Stimulated activated memory B cell treated with anti-CD40 and anti-IgM and Interleukin-4, amounts not matched to agents 10 μg/mL and 1 μg/mL and 100 μg/mL, for 72 hours (primary cell): ENCODE measurements at places on chromosomes 4 and X.

DNA sequence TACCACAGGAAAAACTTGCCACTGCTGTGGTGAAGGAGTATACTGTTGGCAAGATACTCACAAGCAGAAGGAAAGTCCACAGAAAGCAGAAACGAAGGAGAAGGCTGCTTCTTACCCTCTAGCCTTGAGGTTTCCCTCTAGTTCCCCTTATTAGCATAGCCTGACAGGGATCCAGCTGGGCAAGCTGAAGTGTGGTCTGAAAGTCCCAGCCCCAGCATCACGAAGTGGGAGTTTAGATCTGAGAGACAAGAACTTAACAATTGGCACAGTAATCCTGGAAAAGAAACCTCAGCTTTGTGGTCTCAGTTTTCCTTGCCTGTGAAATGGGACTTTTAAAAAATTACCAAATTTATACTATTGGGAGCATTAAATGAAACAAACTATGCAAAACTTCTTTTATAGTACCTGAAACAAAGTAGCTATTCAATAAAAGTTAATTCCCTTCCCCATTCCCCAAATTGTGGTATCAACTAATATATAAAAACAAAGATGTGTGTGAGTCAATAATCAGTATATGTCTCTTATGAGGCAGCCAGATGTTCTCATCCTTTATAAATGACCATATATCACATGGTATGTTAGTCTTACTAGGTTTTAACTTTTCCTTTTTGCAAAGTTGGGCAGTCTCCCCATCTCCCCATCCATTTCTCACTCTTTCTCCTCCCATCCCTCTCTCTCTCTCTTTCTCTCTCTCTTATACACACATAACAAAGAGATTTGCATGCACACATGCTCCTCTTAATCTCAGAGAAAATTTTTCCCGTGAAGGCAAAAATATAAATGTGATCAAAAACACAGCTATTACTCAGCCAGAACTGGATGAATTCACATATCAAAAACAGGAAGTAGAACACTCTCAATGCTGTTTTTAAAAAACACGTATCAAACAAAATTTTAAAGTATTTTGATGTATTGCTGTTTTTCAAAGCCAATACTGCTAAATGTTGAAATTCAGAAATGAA lies 57.8 kb downstream of the SCFD2 start:
- peak; percentile 51 for ATAC-seq

- ATAC-seq: no peak
These were observed 47.6 kb downstream of the ADD1 start for GRCh38 chr4:2891294-2891693.

GRCh38 chr4:183499389-183499788 lies 5.5 kb upstream of the ING2 start:
- ATAC-seq: no peak

DNA sequence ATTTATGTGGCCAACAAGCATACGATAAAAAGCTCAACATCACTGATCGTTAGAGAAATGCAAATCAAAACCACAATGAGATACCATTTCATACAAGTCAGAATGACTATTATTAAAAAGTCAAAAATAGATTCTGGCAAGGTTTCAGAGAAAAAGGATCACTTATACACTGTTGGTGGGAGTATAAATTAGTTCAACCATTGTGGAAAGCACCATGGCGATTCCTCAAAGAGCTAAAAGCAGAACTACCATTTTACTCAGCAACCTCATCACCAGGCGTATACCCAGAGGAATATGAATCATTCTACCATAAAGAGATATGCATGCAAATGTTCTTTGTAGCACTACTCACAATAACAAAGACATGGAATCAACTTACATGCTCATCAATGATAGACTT lies 478.7 kb upstream of the GALNTL6 start:
- ATAC-seq: peak; percentile 80

GRCh38 chrX:51182545-51182944 lies 150.1 kb upstream of the NUDT10 start:
- ATAC-seq: no peak

DNA sequence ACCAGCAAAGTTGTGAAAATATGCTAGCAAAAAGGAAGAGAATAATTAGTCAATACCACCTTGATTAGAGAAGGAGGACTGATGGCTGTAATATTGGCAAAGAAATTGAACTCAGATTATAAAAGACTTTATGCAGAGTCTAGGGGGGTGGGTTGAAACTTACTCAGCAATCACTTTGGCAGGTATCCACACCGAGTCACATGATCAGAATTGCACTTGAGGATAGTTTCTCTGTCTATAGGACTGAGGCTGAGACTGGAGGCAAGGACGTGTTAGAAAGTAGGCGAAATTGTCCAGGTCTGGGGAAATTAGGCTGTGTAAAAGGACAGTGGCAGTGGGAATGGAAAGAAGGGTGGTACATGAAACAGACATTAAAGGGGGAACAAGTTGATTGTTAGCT lies 284.4 kb downstream of the ARHGAP24 start:
- ATAC-seq: no peak

- no peak for ATAC-seq
These were observed 69.4 kb downstream of the PDS5A start for GRCh38 chr4:39908284-39908683.

DNA sequence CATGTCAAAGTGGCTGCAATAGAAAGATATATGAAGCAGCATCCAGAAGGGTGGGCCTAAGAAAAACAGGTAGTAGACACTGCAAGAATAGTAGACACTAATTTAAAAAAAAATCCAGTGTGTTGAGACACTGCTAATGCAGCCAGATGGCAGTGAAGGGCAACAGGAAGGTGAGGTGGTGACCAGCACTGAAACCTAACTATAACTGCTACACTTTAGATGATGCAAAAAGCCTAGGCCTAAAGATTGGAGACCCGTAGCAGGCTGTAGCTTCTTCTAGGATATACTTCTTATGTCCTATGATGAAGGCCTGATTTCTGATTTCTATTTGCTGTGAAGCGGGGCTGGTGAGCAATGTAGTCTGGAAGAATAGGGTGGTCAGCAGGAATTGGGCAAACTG lies 38.7 kb upstream of the SH3KBP1 start:
- ATAC-seq: no peak

DNA sequence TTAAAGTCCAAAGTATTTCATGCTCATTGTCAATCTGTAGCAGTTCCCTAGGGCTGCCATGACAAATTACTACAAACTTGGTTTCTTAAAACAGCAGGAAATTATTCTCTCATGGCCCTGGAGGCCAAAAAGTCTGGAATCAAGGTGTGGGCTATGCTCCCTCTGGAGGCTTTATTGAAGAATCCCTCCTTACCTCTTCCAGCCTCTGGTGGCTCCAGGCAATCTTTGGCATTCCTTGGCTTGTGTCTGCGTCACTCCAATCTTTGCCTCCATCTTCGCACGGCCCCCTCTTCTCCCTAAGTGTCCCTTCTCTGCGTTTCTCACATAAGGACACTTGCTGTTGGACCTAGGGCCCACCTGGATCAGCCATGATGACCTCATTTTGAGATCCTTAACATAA lies 170.4 kb downstream of the SMIM20 start:
- ATAC-seq: no peak

DNA sequence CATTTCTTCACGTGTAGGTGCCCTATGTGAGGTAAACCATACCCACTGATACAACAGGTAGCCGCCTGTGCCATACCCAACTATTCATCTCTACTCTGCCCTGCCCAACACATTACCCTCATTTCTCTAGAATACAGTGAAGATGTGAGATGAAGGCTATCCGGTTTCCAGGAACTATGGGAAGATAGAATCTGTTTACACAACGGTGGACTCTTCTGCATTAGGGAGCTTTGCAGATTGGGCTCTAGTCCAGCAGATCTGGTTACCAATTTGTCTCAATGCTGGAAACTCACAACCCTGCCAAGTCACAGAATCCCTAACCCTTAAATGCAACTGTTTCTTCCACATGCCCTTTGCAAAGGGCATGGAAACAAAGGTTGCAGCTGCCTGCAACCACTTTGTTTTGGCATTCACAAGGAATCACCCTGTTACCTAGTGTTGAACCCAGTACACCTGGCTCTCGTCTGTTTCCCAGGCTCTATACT lies 6.4 kb upstream of the SLAIN2 start:
- no peak for ATAC-seq

- no peak for ATAC-seq
These were observed 57.3 kb upstream of the FAM9B start for GRCh38 chrX:9091258-9091657.

DNA sequence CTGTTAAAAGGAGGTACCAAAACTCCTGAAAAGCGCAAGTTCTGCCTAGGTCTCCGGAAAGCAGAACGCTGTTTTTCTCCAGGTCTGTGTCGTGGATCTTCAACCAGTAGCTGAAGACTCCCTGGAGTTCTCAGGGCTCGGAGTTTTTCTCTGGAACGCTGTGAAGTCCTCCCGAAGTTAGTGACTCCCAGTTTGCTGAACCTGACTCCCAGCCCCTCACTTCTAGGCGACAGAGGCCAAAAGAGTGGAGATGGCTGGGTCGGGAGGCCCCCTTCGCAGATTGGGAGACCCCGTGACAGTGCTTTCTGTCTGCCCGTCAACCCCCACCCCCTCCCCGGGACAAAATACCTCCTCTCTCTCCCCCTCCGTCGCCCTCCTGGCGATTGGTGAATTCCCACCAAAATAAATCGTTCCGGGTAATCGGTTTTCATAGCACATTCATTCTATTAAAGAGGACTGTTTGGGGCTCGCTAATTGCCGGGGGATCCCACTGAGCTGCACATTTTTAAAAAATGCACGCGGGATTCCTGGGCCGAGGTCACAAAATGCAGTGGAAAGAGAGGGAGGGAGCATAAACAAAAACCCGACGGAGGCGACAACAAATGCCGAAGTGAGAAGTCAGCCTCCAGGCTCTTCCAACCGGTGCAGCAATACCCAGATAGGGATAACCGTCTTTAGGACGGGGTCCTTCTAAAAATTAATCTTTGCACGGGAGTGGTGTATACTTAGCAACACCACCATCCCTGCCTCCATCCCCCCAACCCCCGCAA lies 4.0 kb upstream of the MSX1 start:
- no peak for ATAC-seq

GRCh38 chr4:148238086-148238485 lies 204.1 kb downstream of the NR3C2 start:
- ATAC-seq: no peak

DNA sequence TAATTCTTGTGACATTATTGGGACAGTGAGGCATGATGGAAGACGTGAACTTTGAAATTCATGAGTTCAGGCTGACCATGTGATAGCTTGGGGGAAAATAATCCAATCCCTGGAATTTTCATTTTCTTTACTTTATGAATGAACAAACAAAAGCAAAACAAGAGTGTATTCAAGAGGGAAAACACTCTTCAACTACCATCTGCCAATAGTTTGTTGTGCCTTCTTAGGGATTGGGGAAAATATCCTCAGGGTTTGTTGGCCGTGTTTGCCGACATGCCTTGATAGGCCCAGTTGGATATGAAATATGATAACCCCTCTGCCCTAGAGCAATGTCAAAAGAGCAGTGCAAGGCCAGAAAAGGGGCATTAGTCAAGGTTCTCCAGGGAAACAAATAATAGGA lies 80.8 kb upstream of the CLNK start:
- no peak for ATAC-seq

DNA sequence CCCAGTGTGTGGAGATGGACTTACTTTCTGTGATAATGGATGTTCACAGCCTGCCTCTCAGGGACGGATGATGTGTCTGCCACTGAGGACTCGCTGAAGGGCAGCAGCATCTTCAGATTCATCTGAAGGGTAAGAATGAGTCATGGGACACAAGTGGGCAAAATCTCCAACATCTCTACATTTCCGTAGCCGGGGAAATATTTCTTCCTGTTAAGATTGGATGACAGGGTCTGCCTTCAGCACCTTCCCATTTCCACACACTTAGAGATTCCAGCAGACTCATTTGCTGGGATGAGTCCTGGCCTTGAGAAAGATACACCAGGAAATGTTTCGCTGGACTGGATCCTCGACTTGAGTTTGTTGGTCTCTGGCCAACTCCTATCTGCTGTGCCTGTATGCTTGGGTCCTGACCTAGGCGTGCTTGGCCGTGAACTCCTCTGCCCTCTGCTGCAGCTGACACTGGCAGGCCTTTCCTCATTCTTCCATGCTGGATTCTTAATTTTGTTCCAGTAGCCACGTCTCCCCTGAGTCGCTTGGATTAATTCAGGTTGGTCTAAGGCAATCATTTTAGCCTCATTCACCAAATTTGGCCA lies 46.5 kb upstream of the SOD3 start:
- no peak for ATAC-seq

DNA sequence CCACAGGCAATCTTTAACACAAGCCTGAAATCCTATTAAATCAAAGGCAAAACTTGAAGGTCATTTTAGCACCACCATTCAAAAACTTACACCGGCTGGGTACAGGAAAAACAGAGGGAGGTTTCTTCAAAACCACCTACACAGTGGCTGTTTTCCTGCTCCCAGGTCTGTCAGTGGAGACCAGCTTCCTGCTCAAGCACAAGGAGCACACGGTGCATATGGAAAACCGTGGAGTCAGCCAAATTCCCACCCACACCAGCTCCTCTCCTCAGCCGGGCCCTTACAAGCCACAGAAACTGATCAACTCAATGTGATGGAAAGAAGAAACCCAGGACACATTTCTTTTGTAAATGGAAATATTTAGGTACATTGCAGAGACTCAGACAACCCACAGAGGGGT lies 14.3 kb upstream of the FAM241A start:
- no peak for ATAC-seq

DNA sequence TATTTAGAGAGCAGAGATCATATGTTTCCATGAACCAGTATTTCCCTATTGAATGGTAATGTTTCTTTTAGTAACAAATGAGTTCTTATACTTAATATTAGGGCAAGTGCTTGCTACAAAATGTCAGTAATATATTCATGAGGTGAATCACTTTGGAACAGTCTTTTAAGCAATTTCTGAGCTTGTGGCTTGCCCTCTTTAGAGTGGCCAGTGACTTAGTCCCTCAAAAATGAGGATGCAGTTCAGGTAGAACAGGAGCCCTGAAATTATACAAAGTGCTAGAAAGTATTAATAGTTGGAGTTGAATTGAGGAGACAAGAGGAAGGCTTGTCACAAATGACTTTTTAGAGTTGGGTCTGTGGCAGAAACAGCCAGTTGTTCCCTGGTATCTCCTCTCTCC lies 53.4 kb upstream of the PITX2 start:
- ATAC-seq: no peak

DNA sequence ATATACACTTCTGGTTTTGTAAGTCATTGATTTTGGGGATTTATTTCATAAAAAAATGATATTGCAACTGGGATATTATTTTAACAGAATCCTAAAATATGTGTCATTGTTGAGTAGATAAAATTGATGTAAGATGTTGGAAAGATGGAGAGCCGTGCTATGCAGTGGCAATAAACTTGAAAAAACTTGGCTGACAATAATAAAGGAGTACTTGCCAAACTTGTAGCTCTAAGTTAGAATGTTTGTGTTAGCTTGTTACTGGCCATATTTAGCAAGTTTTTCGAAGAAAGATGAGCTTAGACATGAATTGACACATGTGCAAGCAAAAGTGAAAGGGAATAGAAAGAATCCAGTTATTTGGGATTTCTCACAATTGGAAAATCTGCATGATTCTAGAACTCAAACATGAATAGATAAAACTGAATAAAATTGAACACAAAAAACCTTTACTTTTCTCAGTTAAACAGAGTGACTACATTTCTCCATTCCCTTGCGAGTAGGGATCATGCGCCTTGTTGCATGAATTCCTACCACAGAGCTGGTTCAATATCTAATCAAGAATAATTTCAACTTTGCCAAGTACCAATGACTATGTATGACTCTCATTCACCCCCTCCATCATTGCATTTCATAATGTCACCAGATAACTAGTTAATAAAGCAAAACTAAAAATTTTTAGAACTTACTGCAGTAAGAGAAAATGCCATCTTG lies 327.8 kb downstream of the CAMK2D start:
- no peak for ATAC-seq

- ATAC-seq: no peak
These were observed 268.8 kb upstream of the SMIM31 start for GRCh38 chr4:164485136-164485535.

- no peak for ATAC-seq
These were observed 13.7 kb downstream of the PPP2R3B start for GRCh38 chrX:372856-373640.
